ENCODE measurements at places on chromosomes 5 and 9.

- no peak overlapping the region for H3K27ac ChIP-seq
- no peak overlapping the region for H3K4me3 ChIP-seq
- no peaks in the 10 kb centered on the region for H3K27me3 ChIP-seq
- DNase-seq: no peak
- H3K4me1 ChIP-seq: no peaks in the 10 kb centered on the region
Observed at GRCh38 chr5:78399116-78399515, 38.7 kb downstream of the SCAMP1 start.

DNA sequence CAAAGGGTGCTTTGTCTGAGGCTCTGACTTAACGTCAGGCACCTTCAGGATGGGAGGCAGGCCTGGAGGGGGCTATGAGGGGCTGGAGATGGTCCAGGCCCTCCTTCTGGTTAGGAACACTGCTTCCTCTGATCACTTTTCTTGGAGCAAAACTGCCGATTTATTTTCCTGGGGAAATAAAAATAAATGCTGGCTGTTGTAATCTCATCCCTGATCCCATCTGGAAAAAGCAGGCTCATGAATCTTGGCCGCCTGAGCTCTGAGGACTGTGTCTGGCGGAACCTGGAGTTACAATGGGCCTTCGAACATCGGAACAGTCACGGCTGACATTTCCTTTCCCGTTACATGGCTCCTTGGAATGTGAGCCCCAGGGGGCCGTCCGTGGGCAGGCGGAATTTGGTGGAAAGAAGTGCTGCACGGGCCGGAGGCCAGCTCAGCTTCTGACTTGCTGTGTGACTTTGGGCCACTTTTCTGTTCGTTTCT, 157.8 kb downstream of the RGS3 start:
- no peaks in the 10 kb centered on the region for H3K27me3 ChIP-seq
- H3K4me3 ChIP-seq: no peak overlapping the region
- DNase-seq: no peak
- peaks cover 53% of the 10 kb centered on the region for H3K4me1 ChIP-seq

GRCh38 chr9:90078988-90079421, 474.2 kb downstream of the GADD45G start:
- peaks cover 62% of the 10 kb centered on the region for H3K27me3 ChIP-seq
- H3K4me3 ChIP-seq: no peak overlapping the region
- H3K36me3 ChIP-seq: no peaks in the 10 kb centered on the region
- no peak for DNase-seq

GRCh38 chr9:38339087-38339486, 53.4 kb upstream of the ALDH1B1 start:
- no peak overlapping the region for H3K27ac ChIP-seq
- DNase-seq: no peak

DNA sequence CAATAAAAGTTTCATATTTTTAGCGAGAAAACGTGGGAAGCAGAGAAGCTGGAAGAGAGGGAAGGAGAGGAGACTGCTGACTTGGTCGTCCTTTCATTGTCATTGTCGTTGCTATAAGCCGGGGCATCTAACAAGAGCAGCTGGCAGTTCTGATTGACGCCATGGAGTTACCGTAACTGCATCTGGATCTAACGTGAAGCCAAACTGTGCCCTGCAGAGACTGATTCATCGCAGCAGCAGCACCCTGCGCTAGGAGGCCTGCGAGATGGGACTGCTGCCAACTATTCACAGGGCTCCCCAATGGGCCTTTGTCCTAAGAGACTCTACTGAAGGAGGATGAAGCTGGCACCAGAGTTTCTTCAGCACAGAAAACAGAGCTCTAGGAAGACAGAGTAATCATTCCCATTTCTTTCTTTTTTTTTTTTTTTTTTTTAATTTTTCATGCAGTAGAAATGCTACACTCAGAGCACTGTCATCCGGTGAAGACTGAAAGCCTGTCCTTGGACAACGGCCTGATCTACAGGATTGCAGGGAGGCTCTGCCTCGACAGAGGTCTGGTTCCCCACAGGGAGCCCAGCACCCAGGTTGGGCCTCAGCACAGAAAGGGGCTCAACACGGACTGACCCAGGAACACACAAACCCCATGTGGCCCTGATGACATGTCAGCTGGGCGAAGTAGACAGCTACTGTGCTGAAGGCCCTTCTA, 47.8 kb downstream of the RETREG1 start:
- no peak overlapping the region for H3K27ac ChIP-seq
- no peak for DNase-seq
- no peaks in the 10 kb centered on the region for H3K4me1 ChIP-seq
- H3K27me3 ChIP-seq: no peaks in the 10 kb centered on the region
- H3K36me3 ChIP-seq: no peaks in the 10 kb centered on the region

- H3K4me3 ChIP-seq: no peak overlapping the region
- DNase-seq: no peak
- H3K27ac ChIP-seq: peak overlapping the region; percentile 58
- no peaks in the 10 kb centered on the region for H3K27me3 ChIP-seq
Observed at GRCh38 chr5:128335339-128335738, 202.7 kb downstream of the FBN2 start.

DNA sequence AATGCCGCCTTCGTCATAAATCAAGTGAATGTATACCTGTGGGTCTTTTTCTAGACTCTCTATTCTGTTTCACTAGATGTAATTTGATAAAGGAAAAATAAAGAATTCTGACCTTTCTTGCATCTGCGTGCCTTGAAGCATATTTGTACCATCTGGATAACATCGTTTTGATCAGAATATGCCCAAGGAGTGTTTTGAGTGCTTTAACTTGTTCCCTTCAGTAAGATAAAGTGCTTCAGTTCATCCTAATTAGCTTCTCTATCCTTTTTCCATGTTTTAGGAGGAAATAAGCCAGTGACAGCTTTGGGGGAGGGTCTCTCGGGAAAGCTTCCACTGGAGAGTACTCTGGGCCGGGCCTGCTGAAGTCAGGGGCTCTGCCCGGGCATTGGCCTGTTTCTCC, 113.5 kb upstream of the DAP start:
- peaks cover 2% of the 10 kb centered on the region for H3K27me3 ChIP-seq
- H3K4me3 ChIP-seq: no peak overlapping the region

DNA sequence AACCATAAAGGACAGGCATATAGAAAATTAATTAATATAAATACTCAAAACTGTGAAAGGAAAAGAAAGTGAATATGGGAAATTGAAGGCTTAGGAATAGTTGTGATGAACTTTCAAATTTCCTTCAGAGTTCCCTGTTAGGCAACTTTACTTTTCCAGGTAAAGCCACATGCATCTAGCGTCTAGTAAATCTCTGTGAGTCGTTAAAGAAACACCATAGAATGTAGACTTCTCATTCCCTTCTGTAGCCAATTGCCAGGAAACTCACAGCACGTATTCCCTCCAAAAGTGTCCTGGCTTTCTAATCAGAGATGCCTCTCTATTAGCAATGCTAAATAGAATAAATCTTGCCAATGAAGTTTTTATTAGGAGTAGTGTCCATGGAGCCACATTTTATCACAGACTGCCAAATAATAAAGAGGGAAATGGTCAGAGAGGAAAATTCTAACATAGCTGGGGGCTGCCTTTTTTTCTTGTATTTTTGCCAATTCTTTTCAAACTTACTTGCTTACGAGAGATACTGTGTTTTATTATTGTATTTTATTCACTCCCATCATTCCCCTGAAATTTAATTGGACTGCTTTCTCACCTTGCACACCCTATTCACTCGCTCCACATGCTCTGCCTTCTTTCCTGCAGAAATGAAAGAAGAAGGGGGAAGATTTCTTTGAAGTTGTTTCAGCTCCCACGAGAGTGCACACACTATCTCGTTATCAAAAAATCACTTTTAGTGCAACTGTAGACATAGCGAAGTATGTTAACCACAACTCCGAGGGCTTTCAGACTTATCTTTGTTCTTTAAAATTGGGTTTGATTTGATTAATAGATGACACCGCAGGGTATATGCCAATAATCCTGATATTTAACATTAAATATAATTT, 439.0 kb downstream of the CSNK1G3 start:
- no peak for DNase-seq
- no peaks in the 10 kb centered on the region for H3K27me3 ChIP-seq
- H3K27ac ChIP-seq: no peak overlapping the region
- H3K4me1 ChIP-seq: peaks cover 22% of the 10 kb centered on the region

- no peaks in the 10 kb centered on the region for H3K27me3 ChIP-seq
- H3K4me3 ChIP-seq: no peak overlapping the region
- H3K27ac ChIP-seq: no peak overlapping the region
- H3K4me1 ChIP-seq: peaks cover 15% of the 10 kb centered on the region
- no peak for DNase-seq
Observed at GRCh38 chr5:78698191-78698791, 49.7 kb upstream of the LHFPL2 start.

DNA sequence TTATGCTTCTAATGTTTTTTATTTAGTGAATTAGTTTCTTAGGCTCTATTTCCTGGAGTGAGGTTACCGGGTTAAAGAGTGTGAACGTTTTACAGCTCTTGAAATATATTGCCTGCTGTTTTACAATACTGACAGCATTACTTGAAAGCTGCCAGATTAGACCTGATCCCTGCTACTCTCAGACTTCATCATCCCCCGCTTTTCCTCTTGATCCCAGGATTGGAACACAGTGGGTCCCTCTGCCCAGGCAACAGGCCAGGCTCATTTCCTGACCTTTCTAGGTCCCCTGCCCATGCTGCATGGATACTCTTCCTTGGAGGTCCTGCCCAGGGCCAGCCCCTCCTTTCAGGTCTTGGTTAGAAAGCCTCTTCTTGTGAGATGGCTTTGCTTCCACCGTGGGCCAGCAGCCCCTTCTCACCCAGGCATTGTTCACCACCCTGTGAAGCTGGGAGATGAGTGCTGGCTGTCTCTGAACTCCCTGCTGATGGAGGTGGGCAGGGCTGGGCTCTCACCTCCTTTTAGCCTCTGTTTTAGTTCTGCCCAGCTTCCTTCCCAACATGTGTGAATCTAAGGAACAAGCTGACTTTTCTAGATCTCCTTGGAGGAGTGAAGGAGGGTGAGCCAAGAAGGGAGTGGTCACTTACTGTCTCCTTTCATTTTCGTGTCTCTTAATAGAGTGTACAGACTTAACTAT, 15.5 kb upstream of the FAM120AOS start:
- no peak overlapping the region for H3K4me3 ChIP-seq
- peaks cover 53% of the 10 kb centered on the region for H3K4me1 ChIP-seq
- no peak for DNase-seq

DNA sequence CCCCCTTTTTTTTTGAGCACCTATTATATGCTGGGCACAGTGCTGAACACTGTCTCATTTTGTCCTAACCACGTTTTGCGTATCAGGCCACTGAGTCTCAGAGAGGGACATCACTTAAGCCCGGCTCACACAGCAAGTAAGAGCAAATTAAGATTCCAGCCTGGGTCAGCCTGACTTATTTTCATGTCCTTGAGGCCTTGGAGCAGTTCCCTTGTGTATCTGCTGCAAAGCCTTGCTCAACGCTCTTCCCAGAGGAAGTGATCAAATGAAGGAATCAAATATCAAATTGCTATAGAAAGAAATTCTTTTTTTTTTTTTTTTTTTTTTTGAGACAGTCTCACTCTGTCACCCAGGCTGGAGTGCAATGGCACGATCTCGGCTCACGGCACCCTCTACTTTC, 30.7 kb downstream of the ERGIC1 start:
- no peak for DNase-seq
- H3K4me1 ChIP-seq: peaks cover 47% of the 10 kb centered on the region
- no peaks in the 10 kb centered on the region for H3K27me3 ChIP-seq
- H3K36me3 ChIP-seq: no peaks in the 10 kb centered on the region
- no peak overlapping the region for H3K27ac ChIP-seq

- H3K4me3 ChIP-seq: no peak overlapping the region
- H3K27ac ChIP-seq: no peak overlapping the region
- peak; percentile 29 for DNase-seq
- no peaks in the 10 kb centered on the region for H3K4me1 ChIP-seq
- no peaks in the 10 kb centered on the region for H3K27me3 ChIP-seq
- no peaks in the 10 kb centered on the region for H3K36me3 ChIP-seq
Observed at GRCh38 chr9:29691758-29692407, 2118.6 kb upstream of the C9orf72 start.

GRCh38 chr5:156991714-156992113, 28.7 kb upstream of the TIMD4 start:
- no peak overlapping the region for H3K4me3 ChIP-seq
- no peaks in the 10 kb centered on the region for H3K36me3 ChIP-seq
- no peak overlapping the region for H3K27ac ChIP-seq
- H3K27me3 ChIP-seq: peaks cover 8% of the 10 kb centered on the region
- peaks cover 4% of the 10 kb centered on the region for H3K4me1 ChIP-seq

- H3K27me3 ChIP-seq: peaks cover 43% of the 10 kb centered on the region
- no peak overlapping the region for H3K27ac ChIP-seq
- no peaks in the 10 kb centered on the region for H3K36me3 ChIP-seq
- peaks cover 11% of the 10 kb centered on the region for H3K4me1 ChIP-seq
Observed at GRCh38 chr5:54882841-54883240, 102.6 kb downstream of the ESM1 start.

DNA sequence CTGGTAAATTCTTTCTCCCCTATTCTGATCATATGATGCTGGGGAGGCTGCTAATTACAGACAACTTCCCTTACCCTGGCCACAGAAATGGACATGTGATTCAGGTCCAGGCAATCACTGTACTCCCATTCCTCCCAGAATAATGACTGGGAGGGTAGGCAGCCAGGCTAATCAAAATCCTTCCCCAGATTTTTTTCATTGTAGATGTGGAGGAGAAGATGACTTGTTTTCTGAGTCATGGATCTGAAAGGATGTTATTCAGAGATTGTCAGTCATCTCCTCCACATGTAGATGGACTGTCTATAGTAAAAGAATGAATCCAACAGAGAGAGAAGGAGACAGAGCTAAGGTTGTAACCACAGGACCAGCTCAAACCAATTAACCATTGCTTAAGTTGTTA, 123.9 kb upstream of the PUM3 start:
- no peak overlapping the region for H3K4me3 ChIP-seq
- DNase-seq: no peak
- H3K27me3 ChIP-seq: no peaks in the 10 kb centered on the region
- no peak overlapping the region for H3K27ac ChIP-seq

GRCh38 chr5:139690064-139690802, 42.1 kb downstream of the CXXC5 start:
- H3K4me3 ChIP-seq: peak overlapping the region; percentile 61
- H3K36me3 ChIP-seq: no peaks in the 10 kb centered on the region
- no peak for DNase-seq

DNA sequence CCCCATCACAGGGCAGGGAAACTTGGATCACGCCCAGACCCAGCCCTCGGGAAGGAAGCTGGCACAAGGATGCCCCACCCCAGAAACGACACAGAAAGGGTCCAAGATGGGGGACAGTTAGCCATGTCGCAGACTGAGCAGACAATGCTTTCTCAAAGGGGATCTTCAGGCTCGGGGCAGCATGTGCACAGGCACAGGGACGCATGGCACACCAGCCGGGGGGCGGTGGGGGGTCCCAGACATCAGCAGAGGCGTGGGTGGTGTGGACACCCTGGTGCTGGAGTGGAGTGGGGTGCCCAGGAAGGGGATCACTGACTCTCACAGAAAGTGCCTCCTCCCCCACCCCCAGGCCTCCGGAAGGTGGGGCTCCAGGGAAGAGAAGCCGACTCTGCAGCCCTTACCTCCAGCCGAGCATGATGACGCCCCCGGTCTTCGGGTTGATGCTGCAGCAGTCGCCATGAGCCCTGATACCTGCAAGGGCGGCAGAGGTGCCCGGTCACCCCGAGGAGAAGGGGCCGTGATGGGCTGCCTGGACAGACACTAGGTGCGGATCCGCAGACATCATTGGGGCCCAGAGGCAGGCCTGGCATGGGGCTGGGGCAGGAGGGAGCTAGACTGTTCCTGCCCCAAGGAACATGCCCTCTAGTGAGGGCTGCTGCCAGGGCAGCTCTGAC, 44.5 kb upstream of the ZNF354A start:
- DNase-seq: no peak
- no peaks in the 10 kb centered on the region for H3K4me1 ChIP-seq
- no peaks in the 10 kb centered on the region for H3K36me3 ChIP-seq

GRCh38 chr5:19771174-19771835, 216.7 kb downstream of the CDH18 start:
- no peaks in the 10 kb centered on the region for H3K36me3 ChIP-seq
- H3K4me3 ChIP-seq: no peak overlapping the region
- no peak overlapping the region for H3K27ac ChIP-seq
